ENCODE measurements at places on chromosomes 12 and 14. TPM values are rescaled to one million over a fixed set of nuclear protein-coding genes. Genes with fewer than 3 reads are reported as not detected.

SLC17A8 gene
- not detected for total RNA-seq

RDH5 gene
- 26.3 TPM for total RNA-seq

TMTC1 gene
- total RNA-seq, result 33.2 TPM

RBP5 gene
- total RNA-seq, result 0.62 TPM

CPNE6 gene
- 1.4 TPM for total RNA-seq

GPATCH2L gene
- total RNA-seq, result 33.2 TPM

CLEC4D gene
- 0.43 TPM for total RNA-seq

ZNF891 gene
- 1.1 TPM for total RNA-seq

KRT85 gene
- total RNA-seq, result not detected

PRKAB1 gene
- total RNA-seq, result 12.2 TPM

GLT8D2 gene
- 5.5 TPM for total RNA-seq

NPFF gene
- total RNA-seq, result not detected

CELA1 gene
- total RNA-seq, result not detected

LGMN gene
- total RNA-seq, result 81.8 TPM

OR4K14 gene
- total RNA-seq, result not detected

DAO gene
- not detected for total RNA-seq

SYNE2 gene
- 61.4 TPM for total RNA-seq

MYF5 gene
- total RNA-seq, result not detected

TDRD9 gene
- total RNA-seq, result 3.3 TPM

All from cardiac septum (tissue), 1 donor.